Activated CD4-positive, alpha-beta memory T cell treated with anti-CD3 and anti-CD28 coated beads for 36 hours (primary cell): ENCODE measurements at places on chromosomes 6 and 20. TPM values are rescaled to one million over a fixed set of nuclear protein-coding genes. Genes with fewer than 3 reads are reported as not detected.

Gene MYLK4
- 0.05 TPM for total RNA-seq

Gene SERAC1
- total RNA-seq = 7.8 TPM

Gene SPTLC3
- 0.26 TPM for total RNA-seq

Gene TMEM244
- not detected for total RNA-seq

Gene OOEP
- total RNA-seq = 0.45 TPM

Gene GZF1
- total RNA-seq = 7.5 TPM

Gene OR2J3
- not detected for total RNA-seq

Gene GFOD1
- total RNA-seq = 2.3 TPM

Gene CD109
- 9.1 TPM for total RNA-seq

Gene ANKRD66
- not detected for total RNA-seq

Gene MLN
- not detected for total RNA-seq

Gene GPR63
- total RNA-seq = 1.7 TPM

Gene SLC22A3
- total RNA-seq = not detected

Gene NKAIN4
- not detected for total RNA-seq

Gene PSORS1C2
- not detected for total RNA-seq

Gene STX11
- 16.0 TPM for total RNA-seq

Gene DEFB124
- total RNA-seq = not detected

Gene SEMG1
- not detected for total RNA-seq

Gene PSORS1C1
- total RNA-seq = not detected

Gene BMP6
- 0.40 TPM for total RNA-seq

Gene SPEF1
- total RNA-seq = not detected

Gene BTN1A1
- total RNA-seq = not detected

Gene LGSN
- total RNA-seq = 0.05 TPM

Gene RALY
- total RNA-seq = 149 TPM

Gene CRIP3
- 2.9 TPM for total RNA-seq

Gene RAB44
- 0.05 TPM for total RNA-seq

Gene TCF15
- total RNA-seq = not detected

Gene RIPPLY2
- total RNA-seq = not detected

Gene AGPAT4
- 5.6 TPM for total RNA-seq

Gene LZTS3
- total RNA-seq = 1.5 TPM

Gene HMGCLL1
- total RNA-seq = not detected

Gene C6orf132
- 0.22 TPM for total RNA-seq
